ENCODE measurements at places on chromosomes 6 and 20.
A peak's percentile ranks its signal among the peaks of the same experiment; 100 is the strongest.

DNA sequence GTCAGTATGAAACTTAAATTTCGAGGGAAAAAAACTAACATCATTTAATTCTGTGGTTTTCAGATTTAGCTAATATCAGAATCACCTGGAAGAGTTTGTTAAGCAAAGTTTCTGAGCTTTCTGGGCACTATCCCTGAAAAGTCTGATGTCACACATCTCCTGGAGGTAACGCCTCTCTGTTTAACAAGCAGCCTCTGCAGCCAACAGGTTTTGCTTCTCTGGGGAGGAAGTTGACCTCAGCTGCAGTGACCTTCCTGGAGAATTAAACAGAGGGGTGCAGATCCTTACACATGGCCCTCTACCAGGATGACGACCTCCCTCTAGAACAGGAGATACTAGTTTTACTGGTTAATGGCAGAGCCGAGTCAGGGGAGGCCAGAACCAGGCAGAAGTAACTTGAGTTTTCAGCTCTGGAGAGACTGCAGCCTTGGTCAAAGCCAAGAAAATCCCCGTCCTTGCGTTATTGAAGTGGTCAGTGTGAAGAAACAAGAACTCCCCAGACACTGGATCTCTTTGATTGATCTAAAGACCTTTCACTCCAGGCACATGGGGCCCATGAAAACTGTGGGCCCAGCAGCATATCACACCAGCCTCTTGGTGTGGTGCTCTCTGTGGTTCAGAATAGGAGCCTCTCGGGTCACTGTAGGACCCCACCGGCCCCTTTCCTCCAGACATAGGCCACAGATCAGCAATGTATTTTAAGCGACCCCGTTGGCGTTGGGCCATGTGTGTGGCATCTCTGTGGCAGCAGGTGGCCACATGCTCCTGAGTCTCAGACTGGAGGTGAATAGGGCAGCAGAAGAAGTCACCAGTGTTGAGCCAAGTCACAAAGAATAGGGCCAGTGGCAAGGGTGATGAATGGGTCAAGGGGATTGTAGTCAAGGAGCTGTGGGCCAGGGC lies 33.4 kb upstream of the CCR6 start:
- peaks cover 3% of the 10 kb centered on the region for H3K36me3 ChIP-seq
- no peak for DNase-seq
- no peaks in the 10 kb centered on the region for H3K27me3 ChIP-seq
- H3K4me3 ChIP-seq = no peak overlapping the region
- H3K27ac ChIP-seq = no peak overlapping the region

DNA sequence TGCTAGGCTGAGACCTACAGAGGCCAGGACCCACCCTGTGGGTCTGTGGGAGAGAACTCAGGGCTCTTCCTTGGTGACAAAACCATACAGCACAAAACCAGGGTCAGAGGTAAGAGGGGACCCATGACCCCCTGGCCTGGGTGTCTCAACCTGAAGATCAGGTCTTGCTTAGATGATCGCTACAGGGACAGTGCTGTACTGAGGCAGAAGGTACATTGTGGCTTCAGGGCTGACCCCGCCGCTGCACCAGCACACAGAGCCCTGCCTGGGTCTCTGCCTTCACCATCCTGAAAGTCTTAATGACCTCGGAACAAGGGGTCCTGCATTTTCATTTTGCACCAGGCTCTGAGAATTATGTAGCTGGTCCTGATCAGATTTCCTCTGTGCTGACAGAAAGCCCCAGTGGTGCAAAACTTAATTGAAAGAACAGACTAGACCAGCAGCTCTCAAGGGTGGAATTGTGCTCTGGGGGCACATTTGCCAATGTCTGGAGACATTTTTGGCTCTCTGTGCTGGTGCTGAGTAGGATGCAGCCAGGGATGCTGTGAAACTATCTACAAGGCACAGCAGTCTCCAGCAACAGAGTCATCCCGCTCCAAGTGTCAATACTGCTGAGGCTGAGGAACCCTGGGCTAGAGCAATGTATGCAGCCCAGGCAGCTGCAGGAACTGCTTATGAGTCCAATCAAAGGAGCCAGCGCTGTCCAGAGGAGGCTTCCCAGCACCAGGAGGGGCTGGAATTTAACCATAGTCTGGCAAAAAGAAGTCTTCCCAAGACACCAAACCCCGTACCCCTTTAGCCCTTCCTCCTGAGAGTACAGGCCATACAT lies 254.9 kb downstream of the ERMARD start:
- H3K27me3 ChIP-seq = peaks cover 5% of the 10 kb centered on the region
- H3K36me3 ChIP-seq = peaks cover 29% of the 10 kb centered on the region
- H3K27ac ChIP-seq = no peak overlapping the region
- H3K4me1 ChIP-seq = peaks cover 10% of the 10 kb centered on the region

GRCh38 chr20:61644378-61645076 lies 392.5 kb downstream of the CDH4 start:
- H3K27ac ChIP-seq = no peak overlapping the region
- no peak overlapping the region for H3K4me3 ChIP-seq
- no peak for DNase-seq
- H3K27me3 ChIP-seq = peaks cover 5% of the 10 kb centered on the region
- peaks cover 5% of the 10 kb centered on the region for H3K4me1 ChIP-seq

GRCh38 chr20:1491860-1492642 lies 831 bp upstream of the SIRPB2 start:
- no peak for DNase-seq
- H3K36me3 ChIP-seq = no peaks in the 10 kb centered on the region
- no peak overlapping the region for H3K27ac ChIP-seq
- H3K4me3 ChIP-seq = no peak overlapping the region
- H3K4me1 ChIP-seq = no peaks in the 10 kb centered on the region

DNA sequence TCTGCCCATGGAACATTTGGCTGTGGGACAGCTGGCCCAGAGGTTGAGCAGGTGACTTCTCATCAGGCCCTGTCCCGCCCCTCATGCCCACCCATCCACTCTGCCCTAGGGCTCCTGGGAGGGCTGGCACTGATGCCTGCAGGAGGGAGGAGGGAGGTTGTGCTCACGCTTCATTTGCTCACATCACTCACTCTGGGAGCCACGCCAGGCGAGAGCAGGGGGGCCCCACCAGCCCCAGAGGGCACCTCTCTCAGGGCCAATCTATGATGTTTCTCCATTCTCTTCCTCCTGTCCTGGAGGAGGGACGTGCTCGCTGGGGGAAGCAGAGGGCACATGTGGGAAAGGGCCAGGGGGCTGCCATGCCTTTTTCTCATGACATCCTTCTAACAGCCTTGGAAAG lies 10.9 kb upstream of the GLP1R start:
- no peak overlapping the region for H3K27ac ChIP-seq
- H3K4me3 ChIP-seq = no peak overlapping the region
- peaks cover 1% of the 10 kb centered on the region for H3K27me3 ChIP-seq
- no peaks in the 10 kb centered on the region for H3K4me1 ChIP-seq

- peaks cover 12% of the 10 kb centered on the region for H3K27me3 ChIP-seq
- peak overlapping the region; percentile 87 for H3K4me3 ChIP-seq
- no peak for DNase-seq
- peak overlapping the region; percentile 72 for H3K27ac ChIP-seq
These were observed 620 bp upstream of the DEK start for GRCh38 chr6:18264923-18265377.

- H3K4me1 ChIP-seq = peaks cover 22% of the 10 kb centered on the region
- peaks cover 2% of the 10 kb centered on the region for H3K36me3 ChIP-seq
- no peak overlapping the region for H3K4me3 ChIP-seq
- DNase-seq = no peak
- peaks cover 4% of the 10 kb centered on the region for H3K27me3 ChIP-seq
- no peak overlapping the region for H3K27ac ChIP-seq
These were observed 16.3 kb downstream of the SS18L1 start for GRCh38 chr20:62159839-62160238.
